Cardiac septum (tissue), 1 donor: ENCODE measurements at places on chromosomes 2 and 18. TPM values are rescaled to one million over a fixed set of nuclear protein-coding genes. Genes with fewer than 3 reads are reported as not detected.
A peak's percentile ranks its signal among the peaks of the same experiment; 100 is the strongest.

DNA sequence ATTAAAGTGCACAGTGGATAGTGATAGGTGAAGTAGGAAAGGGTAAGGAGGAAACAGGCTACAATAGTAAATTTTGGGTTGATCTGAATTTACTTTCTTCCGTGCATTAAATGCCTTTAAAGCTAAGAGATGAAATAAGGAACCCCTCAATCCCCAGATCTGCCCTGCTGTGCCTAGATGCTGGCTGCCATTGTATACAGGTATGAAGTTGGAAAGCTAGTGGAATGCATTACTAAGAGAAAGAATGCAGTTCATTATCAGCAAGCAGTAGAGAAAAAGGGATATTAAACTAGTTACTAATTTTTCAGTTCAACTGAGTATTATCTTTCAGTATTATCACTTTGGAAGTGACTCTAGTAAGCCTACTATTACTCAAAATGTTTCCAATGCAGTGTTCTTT is 93.3 kb downstream of the WDPCP start:
- no peak for DNase-seq

- no peak for DNase-seq
Measured at GRCh38 chr2:241869087-241869961, at the start of gene RTP5. Gene RTP5 (plus strand): TSS chr2:241869729. CDS start chr2:241869757, 28 bp downstream.

DNA sequence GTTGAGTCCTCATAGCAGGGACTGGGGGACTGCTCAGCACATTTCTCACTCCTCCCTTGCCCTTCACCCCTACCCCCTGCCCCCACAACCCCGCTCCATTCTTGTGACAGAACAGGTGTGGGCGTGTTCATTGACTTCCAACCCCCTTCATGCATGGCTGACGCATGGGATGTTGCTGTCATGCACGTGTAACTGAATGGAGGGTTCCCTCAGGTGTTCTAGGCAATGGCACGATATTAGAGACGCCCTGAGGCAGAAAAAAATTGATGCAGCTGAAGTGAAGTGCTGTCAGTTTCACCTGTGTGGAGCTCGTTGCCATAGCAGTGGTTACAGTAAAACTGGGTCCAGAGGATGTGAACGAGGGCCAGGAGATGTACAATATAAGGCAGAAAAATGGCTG is 6.5 kb upstream of the THOC1 start:
- no peak for DNase-seq

DNA sequence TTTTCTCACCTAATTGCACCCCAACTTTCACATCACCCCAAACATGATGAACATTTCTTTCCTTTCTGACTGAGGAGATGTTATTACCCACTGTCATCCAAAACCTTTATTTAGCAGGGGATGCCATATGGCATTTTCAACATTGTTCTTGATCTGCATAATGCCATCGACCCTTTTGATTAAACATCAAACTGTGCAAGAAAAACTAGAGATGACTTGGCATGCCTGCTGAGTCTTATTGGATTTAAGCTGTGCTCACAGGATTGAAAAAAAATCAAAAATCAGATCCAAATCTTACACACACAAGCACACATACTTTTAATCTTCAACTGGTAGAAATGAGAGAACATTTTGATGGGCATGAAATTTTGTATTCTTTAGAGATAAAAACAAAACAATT is 536.0 kb downstream of the TMX3 start:
- DNase-seq, result no peak

DNA sequence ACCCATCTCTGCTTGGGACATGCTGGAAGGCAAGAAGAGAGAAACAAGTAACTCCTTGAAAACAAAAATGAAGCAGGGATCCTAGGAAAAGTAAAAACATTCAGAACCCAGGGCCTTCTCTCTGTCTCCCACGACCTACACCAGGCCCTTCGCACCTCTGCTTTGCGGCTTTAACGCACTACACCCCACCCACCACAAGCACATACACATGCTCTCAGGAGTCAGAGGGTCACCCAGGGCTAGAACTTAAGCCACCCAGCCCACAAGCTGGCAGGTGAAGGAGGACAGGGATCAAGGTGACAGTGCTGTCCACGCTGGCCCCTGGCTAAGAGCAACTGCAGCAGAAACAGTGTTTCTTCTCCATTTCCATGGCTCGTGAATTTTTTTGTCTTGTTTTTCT is 72.2 kb downstream of the BCL11A start:
- no peak for DNase-seq

DNA sequence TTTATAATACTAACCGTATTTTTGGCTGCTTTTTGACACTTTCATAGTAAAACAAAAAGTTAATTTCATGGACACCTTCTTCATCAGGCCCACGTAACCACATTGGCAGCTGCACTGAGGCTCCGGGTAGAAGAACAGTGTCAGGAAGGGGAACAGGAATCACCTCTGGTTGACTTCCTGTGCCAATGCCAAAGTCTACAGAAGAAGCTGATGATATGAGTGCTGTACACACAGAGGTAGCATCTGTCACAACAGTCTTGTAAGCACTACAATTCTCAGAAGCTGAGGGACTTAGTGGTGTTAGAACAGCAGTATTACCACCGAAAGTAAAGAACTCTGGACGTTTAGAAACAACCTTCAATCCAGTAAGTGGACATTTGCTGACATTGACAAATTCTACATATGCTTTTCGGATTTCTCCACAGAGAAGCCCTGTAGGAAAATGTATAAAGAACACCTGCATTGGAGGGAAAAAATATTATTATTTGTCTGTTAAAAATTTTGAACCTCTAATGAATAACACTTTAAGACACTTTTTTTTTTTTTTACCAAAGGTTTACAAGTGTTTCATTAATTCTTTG is 85.3 kb downstream of the TRAPPC8 start:
- DNase-seq, result no peak

DNA sequence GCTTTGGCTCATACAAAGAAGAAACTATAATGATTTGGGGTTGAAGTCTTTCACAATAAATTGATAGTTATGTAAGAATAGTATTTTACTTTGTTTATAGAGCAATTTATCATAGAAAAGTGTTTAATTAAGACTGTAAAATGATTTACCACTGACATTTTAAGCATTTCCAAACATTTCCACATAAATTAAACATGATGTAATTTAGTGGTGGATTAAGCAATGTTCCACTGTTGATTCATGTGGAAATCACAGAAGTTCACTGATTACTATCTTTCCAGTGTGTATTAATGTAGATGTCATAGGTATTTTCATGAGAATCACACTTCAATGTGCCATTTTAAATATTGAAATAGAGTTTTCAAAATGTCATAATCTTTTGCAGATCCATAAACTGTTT is 40.1 kb upstream of the GRB14 start:
- DNase-seq, result no peak

GRCh38 chr2:151423760-151424159 is 14.1 kb downstream of the RIF1 start:
- no peak for DNase-seq

GRCh38 chr2:165141601-165142354 is 62.1 kb downstream of the SCN3A start:
- DNase-seq, result no peak

DNA sequence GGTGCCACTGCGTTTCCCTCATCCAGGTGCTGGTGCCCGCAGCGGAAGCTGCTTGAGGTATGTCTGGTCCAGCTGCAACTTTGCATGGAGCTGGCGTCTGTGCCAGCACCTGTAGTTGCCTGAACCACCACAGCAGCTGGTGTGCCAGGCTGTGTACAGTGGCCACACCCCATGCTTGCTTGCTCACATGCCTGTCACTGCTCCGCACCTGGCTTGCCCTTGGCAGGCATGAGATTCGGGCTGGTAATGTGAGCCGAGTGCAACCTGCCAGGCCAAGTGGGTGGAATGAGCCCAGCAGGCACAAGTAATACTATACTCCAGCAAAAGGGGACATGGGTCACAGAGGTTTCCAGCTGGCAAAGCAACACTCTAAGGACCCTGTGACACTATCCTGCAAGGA is 1123.3 kb upstream of the ACVR2A start:
- DNase-seq, result no peak

GRCh38 chr2:98704499-98705332 is 26.2 kb downstream of the MGAT4A start:
- no peak for DNase-seq

DNA sequence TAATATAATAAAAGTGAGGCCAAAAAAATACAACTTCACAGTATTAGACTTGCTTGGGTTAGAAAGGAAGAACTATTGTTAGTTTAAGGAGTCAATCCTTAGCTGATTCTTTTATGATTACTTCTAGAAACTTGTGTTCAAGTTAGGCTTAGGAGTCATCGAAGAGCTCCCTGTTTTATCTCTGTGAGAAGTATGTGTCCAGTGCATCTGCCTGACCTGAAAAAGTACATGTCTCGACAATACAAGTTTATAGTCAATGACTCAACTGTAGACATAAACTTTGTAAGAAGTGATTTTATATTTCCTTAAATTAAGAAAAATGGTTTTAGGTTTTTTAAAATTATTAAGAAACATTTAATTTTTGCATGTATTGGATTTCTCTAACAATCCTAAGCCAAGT is 571.2 kb downstream of the ZEB2 start:
- no peak for DNase-seq

- no peak for DNase-seq
Measured at GRCh38 chr2:26380281-26380680, 21.4 kb upstream of the DRC1 start.

DNA sequence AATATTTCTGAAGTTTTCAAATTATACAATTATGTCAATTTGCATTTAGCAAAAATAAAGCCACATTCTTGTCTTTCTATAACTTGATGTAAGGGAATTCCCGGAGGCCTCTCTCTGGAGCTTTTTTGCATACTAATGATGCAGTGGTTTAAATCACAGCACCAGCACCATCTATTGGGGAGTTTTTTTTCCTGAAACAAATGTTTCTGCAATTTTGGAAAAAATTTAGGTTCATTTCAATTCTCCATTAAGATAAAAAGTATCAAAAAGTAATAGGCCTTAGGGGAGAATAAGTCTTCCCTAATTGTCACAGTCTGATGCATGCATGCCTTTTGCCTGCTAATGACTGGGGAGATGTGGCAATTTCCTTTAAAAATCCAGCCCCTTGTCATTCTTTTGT is 13.5 kb downstream of the CBLN2 start:
- no peak for DNase-seq

- no peak for DNase-seq
Measured at GRCh38 chr2:46456789-46457188, 22.6 kb upstream of the TMEM247 start.

DNA sequence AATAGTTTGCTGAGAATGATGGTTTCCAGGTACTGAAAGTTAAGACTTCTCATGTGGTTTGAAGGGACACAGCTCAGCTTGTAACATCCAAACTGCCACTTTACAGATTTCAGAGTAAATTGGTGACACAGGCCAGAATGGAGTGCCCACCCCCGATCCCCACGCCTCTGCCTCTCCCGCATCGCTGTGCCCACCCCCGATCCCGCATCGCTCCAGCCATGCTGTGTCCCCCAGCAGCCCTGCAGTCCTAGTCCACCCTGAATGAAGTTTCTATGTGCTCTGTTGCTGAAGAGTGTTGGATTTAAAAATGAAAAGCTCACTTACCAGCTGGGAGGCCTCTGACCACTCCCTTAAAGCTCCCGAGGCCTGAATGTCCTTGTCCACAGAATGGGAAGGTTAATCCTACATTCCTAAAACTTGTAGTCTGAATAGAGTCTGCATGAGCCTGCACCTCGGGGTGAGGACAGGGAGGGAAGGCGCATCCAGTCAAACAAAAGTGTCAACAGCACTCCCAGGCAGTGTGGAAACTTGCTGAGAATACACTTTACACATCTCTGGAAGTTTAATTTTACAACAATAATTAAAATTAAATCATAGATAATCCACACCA is 176.4 kb upstream of the ID2 start:
- no peak for DNase-seq

DNA sequence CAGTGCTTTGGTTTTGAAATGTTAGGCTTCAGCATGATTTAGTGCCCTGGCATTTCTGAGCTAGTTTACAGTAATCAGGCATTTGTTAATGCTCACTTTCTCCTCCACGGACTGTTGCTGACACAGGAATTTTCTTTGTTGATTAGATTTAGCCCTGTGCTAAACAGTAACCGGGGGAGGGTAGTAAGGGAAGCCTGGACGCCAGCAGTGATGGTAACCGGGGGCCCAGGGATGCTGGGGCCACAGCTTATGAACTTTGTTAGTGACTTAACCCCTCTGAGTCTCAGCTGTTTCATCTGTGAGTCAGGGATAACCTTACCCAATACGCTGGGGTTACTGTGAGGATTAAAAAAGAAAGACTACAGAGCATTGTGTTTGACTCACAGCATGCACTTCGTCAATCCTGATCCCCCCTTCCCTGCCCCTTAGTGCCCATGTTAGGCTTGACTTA is 33.5 kb downstream of the KLHL29 start:
- DNase-seq, result peak; percentile 29

GRCh38 chr2:101759162-101759561 is 61.7 kb downstream of the MAP4K4 start:
- no peak for DNase-seq

GRCh38 chr18:1760901-1761300 is 810.4 kb downstream of the METTL4 start:
- no peak for DNase-seq

DNA sequence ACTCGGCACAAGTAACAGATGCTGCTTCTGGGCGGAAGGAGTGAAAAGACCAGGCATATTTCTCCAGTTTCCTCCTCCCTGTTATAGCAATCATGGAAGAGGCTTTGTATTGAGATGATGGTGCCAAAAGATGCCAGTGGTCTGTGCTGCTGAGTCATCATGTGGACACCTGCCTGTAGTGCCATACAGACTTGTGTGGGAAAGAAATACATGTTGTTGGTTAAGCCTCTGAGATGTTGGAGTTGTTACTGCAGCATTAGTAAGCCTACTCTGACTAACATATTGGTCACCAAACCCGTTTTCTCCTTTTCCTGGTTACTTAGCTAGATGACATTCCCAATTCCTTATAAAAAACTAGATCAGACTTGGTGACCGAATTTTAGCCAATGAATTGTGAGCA is 356.9 kb downstream of the ZNF521 start:
- no peak for DNase-seq

GRCh38 chr2:59968441-59968840 is 585.0 kb downstream of the BCL11A start:
- no peak for DNase-seq

- DNase-seq, result no peak
Measured at GRCh38 chr2:129165006-129165405, 814.5 kb upstream of the RAB6C start.

DNA sequence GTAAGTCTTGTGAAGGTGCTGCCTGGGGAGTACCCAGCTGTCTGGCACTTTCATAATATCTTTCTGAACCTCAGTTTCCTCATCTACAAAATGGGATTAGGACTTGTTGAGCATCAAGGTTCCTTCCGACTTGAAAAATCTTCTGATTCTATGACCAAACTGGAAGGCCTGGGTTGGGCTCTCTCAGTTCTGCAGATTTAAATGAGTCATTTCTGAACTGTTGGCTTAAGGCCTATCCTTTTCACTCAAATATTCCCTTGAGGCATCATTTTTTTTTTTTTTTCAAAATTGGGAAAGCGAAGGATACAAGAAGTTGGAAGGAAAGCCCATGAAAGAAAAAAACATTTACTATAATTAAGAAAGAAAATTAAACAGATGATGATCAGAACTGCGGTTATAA is 40.8 kb upstream of the CYP1B1 start:
- no peak for DNase-seq

Gene NT5DC4
- total RNA-seq, result not detected

Gene PLEK
- total RNA-seq, result 3.7 TPM

Gene FAM124B
- 1.9 TPM for total RNA-seq

Gene EVA1A
- total RNA-seq, result 2.7 TPM

Gene PER2
- 13.0 TPM for total RNA-seq

Gene HJURP
- not detected for total RNA-seq

Gene KCNIP3
- 6.5 TPM for total RNA-seq

Gene ZSWIM2
- total RNA-seq, result not detected

Gene SLC9A2
- 0.08 TPM for total RNA-seq

Gene CIDEA
- 0.40 TPM for total RNA-seq

Gene LYG1
- total RNA-seq, result 0.57 TPM

Gene TEKT4
- 0.32 TPM for total RNA-seq

Gene ASB18
- 44.4 TPM for total RNA-seq

Gene RIT2
- total RNA-seq, result not detected
